Urothelium cell line (cell line): ENCODE measurements at places on chromosomes 16 and 17.

- no peak for DNase-seq
Observed at GRCh38 chr16:48955837-48956236, 325.8 kb downstream of the CBLN1 start.

GRCh38 chr17:50469208-50469605 lies 527 bp upstream of the CHAD start:
- no peak for DNase-seq

- no peak for DNase-seq
Observed at GRCh38 chr17:56751145-56751738, 82.5 kb downstream of the C17orf67 start.

DNA sequence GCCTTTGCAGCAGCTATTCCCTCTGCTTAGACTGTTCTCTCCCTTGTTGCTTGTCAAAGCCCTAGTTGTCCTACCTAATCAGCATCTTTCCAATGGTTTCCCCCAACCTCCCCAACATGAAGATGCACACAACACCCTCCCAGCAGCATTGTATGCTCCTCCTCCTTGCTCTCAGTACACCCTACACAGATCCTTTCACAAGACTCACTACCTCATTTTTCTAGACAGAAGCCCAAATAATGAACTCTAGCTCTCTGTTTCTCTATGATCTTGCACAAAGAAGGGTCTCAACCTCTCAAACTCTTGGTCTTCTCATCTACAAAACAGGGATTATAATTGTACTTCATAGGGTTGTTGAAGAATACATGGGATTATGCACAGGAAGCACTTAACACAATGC lies 19.4 kb downstream of the PSME3IP1 start:
- DNase-seq: no peak

DNA sequence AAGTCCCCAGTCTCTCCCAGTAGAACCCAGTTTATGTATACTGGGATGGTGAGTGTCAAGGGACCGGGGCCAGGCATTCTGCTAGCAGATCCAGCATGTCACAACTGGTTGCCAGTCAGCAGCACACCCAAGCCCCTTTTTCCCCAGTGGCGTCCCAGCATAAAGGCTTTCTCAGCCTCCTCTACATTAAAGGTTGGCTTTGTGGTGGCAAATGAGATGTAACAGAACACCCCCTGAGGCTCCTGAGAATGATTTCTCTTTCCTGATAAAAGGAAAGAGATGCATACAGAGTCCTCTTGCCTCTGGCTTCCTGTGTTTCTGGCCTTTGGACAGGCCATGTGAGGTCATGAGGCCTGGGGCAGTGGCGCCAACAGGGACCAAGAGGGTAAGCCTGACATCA lies 27.9 kb downstream of the IRX6 start:
- DNase-seq: no peak

DNA sequence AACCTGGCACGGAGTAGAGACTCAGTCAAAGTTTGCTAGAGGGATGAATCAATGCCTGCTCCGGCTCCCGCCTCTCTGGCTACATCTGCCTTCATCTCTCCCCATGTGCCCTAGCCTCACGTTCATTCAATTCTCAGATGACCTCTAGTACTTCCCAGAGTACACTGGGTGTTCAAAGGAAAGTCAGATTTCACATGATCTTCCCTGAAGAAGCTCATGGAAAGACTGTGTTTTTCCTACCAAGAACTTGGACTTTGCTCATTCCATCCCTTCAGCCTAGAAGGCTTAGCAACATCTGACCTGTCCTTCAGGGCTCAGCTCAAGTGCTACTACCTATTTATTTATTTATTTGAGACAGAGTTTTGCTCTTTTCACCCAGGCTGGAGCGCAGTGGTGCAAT lies 11.1 kb upstream of the TNK1 start:
- no peak for DNase-seq

GRCh38 chr17:78977997-78978973 lies 1.4 kb downstream of the LGALS3BP start:
- DNase-seq: no peak

- no peak for DNase-seq
Observed at GRCh38 chr17:76830987-76831715, 37.1 kb upstream of the MGAT5B start.

GRCh38 chr16:87042551-87043230 lies 274.5 kb downstream of the C16orf95 start:
- DNase-seq: no peak

DNA sequence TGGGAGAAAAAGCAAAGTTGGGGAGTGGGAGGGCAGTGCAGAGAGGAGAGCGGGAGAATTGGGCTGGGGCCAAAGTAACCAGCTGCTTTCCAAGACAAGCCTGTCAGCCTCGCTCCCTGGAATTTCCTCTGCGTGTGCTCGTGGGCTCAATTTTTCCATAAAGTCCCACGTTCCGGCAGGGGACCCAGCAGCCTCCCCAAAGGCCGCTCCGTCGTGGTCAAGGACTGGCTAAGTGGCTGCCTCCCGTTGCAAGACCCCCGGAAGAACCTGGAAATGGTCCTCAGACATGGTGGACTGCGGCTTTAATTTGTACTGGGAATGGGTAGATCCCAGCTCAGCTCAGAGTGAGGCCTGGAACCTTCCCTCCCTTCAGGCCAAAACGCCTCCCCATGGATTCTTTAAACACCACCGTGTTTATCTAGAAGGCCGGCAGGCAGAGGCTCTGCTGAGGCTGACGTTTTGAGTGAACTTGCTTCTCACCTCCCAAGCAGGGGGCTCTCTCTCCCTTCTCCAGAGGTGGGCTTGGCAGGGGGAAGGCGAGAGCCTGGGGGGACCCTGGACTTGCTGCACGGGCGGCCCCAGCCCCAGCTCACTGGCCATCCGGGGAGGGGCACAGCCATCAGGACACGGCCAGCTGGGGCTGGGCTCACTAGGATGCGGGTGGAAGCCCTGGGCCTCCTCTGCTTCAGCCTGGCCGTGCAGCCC lies 190.0 kb downstream of the C16orf95 start:
- DNase-seq: no peak

GRCh38 chr17:58324409-58325288 lies 3.9 kb downstream of the TSPOAP1 start:
- peak; percentile 64 for DNase-seq

- peak; percentile 69 for DNase-seq
Observed at GRCh38 chr17:72119873-72120641, 763 bp upstream of the SOX9 start.

DNA sequence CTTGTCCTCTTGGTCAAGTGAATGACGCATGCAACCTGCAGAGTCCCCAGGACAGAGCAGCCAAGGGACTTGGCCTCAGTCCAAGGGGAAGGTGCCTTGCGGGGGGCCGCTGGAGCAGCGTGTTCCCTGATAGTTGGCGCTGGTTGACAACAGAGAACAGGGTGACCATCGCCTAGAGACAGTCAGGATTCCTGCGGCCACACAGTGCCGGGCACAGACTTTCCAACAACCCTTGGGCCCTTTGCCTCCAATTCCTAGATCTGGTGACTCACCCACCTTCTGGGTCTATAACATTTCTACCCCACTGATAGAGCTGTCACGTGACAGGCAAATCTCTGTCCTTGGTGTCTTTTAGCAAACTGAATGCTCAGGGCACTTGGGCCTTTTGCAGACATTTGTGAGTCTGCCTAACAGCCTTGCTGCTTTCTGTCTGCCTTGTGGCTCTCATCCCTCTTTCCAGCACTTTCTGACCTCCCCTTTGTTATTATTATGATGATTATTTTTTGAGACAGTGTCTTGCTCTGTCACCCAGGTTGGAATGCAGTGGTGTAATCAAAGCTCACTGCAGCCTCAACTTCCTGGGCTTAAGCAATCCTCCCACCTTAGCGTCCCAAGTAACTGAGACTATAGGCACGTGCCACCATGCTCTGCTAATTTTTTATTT lies 11.9 kb upstream of the TEDC2 start:
- DNase-seq: no peak

- peak; percentile 81 for DNase-seq
Observed at GRCh38 chr17:50219342-50219741, 17.9 kb upstream of the COL1A1 start.

DNA sequence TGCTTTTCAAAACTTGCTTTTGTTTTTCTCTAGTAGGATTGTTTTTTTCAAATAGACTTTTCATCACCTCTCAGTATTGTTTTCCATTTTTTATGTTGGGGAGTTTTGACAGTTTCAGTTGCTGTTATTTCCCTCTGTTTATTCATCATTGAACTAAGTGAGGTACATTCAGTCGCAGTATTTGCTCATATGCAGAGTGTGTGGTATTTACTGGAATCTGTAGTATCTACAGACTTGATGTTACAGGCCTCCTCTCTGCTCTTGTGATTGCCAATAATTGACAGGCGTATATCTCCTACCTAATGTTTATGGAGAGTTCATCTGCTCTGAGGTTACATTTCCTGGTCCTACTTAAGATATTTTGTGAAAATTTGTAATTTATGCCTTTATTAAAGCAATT lies 49.6 kb downstream of the COX10 start:
- DNase-seq: no peak

- DNase-seq: no peak
Observed at GRCh38 chr16:441447-441846, 16.0 kb downstream of the RAB11FIP3 start.

- peak; percentile 7 for DNase-seq
Observed at GRCh38 chr16:56451753-56452689, 667 bp downstream of the OGFOD1 start.

- no peak for DNase-seq
Observed at GRCh38 chr16:86219655-86220445, 290.5 kb upstream of the FOXF1 start.

DNA sequence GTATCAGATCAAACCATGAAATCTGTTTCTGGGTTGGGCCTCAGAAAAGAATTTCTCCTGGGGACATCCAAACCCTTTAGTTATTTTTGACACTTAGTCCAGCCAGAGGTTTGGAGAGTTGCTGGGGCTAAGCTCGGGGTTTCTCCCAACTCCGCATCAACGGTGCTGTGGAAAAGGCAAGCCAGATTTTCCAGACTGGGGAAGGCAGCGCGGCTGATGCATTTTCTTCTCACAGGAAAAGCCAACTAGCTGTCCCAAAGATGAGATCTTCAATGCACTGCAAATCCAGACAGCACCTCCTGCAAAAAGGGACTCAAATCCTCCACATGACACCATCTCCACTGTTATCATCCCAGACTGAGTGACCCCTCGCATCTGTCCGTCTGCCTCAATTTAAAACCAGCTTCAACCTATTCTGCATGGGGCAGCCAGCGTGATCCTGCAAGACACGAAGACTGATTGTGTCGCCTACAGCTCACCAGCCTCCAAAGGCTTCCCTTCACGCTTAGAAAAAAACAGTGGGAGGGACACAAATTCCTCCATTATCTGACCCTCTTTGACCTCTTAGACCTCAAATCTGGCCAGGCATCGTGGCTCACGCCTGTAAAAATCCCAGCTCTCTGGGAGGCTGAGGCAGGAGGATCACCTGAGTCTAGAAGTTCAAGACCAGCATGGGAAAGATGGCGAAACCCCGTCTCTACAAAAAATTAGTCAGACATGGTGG lies 62.0 kb downstream of the GAS7 start:
- no peak for DNase-seq

DNA sequence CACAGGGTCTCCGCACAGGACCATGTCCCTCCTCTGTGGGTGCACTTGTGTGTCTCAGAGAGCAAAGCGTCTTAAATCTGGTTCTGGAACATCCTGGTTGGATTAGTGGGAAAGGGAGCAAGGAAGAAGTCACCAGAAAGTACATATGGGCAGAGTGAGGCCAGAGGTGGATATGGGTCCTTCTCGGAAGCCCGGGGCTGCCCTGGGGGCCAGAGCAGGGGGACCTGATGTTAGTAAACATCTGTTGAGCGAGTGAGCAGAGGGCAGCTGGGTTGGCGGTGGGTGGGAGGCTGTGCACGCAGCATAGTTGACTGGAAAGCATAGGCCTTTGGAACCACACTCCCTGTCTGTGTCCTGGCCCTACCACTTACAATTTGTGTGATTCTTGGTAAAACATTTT lies 22.7 kb downstream of the UNC13D start:
- DNase-seq: no peak

GRCh38 chr17:81821603-81822311 lies 11.3 kb downstream of the MCRIP1 start:
- peak; percentile 66 for DNase-seq

GRCh38 chr16:72125635-72126428 lies 32.2 kb downstream of the DHX38 start:
- no peak for DNase-seq

DNA sequence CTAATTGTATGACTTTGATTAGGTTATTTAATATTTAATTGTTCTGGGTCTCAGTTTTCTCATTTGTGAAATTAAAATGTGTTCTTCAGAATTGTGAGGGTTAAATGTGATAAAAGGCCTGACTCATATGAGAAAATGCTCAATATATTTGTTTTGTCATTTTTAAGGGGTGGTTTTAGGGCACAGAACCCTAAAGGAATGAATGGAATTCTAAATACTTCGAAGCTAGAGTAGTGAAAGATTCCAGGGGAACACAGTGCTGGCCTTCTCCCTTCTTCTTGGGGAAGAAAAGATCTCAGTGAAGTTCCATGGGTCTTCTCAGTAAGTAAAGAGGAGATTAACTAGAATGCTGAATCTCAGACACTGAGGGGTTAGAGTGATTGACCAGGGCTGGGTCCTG lies 3.9 kb upstream of the SMPD3 start:
- no peak for DNase-seq

- no peak for DNase-seq
Observed at GRCh38 chr16:3825103-3825502, 55.4 kb downstream of the CREBBP start.

DNA sequence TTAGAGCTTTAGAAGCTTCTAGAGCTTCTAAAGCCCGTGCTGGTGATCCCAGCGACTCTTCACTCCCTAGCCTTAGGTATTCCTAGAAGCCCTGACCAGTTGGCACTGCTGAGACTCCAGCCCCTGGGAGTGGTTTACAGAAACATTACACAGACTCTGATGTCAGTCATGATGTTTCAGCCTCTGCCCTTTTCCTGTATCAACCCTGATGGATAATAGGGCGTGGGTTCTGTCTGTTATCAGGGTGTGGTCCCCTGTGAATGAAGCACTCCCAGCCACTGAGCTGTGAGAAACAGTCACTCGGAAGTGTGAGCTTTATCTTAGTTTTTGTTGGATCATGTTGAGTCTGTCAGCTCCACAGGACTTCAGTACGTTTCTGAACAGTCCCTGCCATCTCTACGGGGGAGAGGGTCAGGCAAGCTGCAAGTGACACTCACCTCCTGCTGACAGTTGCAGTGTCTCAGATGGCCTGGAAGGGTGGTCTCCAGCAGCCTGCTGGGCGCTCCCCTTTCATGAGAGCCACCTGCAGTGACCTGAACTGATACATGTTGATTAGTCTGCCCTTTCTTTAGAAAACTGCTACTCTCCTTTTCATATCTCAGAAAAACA lies 12.8 kb downstream of the GOSR2 start:
- DNase-seq: no peak

DNA sequence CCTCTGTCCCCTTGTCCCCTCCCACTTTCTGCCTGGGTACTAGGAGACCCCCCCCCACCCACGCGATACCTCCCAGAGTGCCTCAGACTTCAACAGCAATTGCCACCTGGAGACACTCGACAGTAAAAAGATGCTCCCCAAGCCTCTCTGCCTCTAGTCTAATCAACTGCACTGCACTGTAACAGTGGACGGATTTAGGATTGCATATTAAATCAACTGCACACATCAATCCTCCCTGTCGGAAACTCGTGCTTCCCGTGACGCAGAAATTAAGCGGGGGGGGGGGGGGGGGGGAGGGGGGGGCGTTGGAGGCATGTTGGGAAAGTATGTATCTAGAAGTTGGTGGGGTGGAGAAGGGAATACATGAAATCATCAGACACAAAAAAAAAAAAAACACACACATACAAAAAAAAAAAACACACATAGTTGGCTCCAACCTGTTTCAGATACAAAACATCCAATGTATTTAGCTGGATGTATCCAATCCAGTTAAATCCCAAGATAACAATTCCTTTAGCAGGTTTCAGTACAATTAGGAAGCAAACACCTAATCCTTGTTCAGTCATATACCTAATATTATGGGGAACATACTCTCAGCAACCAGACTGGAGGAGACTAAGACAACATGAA lies 29.7 kb downstream of the FAM222B start:
- peak; percentile 46 for DNase-seq

- DNase-seq: no peak
Observed at GRCh38 chr16:73473713-73474112, 425.8 kb upstream of the ZFHX3 start.
